ENCODE measurements at places on chromosomes 5 and 9.

DNA sequence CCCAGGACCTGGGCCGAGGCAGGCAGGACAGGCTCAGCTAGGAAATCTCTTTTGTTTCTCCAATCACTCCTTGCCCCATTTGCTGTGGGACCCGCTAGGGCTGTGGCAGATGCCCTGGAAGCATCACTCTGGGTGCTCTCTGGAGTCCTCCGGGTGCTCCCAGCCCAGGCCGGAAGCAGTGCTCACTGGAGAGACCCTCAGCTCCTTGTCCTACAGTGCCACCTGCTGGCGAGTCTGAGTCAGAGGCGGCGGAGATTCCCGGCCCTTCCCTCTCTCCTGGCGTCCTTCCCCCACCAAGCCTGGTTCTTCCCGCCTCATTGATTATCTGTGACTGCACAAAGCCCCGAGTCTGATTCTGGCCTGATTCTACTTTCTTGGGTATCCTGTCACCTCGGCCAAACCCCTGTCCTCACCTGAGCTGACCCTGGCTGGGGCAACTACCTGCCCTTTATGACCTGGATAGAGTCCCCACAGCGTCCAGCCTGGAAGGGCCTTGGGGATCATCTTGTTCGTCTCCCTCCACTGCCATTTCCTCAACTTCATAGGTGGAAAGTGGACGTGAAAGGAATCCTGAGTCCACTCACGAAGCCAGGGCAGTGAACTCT lies 7.3 kb upstream of the BARHL1 start:
- no peak overlapping the region for H3K27ac ChIP-seq
- no peaks in the 10 kb centered on the region for H3K4me1 ChIP-seq
- H3K4me3 ChIP-seq, result no peak overlapping the region
- H3K27me3 ChIP-seq, result peaks cover 61% of the 10 kb centered on the region
- DNase-seq, result peak; percentile 72

GRCh38 chr5:178462076-178462475 lies 128.1 kb downstream of the COL23A1 start:
- H3K36me3 ChIP-seq, result no peaks in the 10 kb centered on the region
- H3K27ac ChIP-seq, result no peak overlapping the region
- peaks cover 3% of the 10 kb centered on the region for H3K27me3 ChIP-seq
- H3K4me1 ChIP-seq, result no peaks in the 10 kb centered on the region

DNA sequence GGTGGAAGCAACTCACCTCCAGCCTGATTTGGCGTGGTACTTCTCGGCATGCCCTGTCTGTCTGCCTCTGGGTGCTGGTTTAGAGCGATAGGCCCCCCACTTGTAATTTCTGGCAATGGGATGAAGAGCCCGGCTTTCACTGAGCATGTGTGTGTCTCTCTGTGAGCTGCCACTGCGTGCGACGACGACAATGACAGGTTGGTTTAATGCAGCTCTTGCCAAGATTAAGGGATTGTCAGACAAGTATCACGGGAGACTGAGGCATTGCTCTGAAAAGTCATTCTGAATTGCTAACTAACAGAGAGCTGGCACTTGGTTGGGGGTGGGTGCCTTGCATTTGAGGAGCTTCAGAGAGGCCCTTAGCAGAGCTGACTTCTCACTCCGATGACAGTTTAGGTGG lies 348.8 kb upstream of the CLINT1 start:
- DNase-seq, result no peak
- H3K36me3 ChIP-seq, result no peaks in the 10 kb centered on the region
- no peak overlapping the region for H3K27ac ChIP-seq

DNA sequence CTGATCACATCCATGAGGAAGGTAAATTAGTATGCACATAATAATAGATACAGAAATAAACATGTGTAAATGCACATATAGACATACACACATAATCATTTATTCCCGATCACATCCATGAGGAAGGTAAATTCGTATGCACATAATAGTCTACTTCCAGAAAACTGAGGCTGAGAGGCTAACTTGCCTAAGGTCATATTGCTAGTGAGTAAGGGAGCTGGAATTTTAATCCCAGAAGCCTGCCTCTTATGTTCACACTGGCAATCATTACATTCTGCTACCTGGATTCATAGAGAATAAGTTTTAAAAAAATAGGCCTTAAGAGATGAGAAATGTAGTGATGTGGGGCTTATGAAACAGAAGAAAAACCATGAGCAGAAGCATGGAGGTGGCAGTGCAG lies 716.3 kb downstream of the BRINP1 start:
- H3K4me3 ChIP-seq, result no peak overlapping the region
- H3K27ac ChIP-seq, result no peak overlapping the region
- DNase-seq, result no peak
- H3K36me3 ChIP-seq, result no peaks in the 10 kb centered on the region

DNA sequence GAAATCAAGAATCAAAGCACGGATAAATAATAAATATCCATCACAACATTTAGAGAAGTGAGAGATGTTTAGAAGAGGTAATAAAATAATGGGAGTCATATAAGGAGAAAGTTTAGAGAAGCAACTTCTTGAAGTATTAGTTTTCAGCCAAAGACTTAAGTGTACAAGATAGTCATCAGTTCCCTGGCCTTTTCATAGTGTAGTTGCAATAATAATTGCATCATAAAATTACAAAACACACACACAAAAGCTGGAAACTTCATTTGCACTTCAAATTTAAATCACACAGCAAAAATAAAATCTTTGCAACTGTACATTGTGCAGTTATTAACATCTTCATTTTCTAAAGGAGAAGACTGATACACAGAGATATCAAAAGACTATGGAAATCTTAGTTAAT lies 319.1 kb upstream of the RGMB start:
- no peaks in the 10 kb centered on the region for H3K4me1 ChIP-seq
- no peaks in the 10 kb centered on the region for H3K36me3 ChIP-seq
- no peaks in the 10 kb centered on the region for H3K27me3 ChIP-seq
- DNase-seq, result no peak

GRCh38 chr9:34328987-34329832 lies at the start of the genes KIF24 and NUDT2:
KIF24 (minus strand) TSS chr9:34329268; CDS start chr9:34311346, 17,922 bp downstream.
NUDT2 (plus strand) TSS chr9:34329569; CDS start chr9:34339040, 9,471 bp downstream.
- DNase-seq, result peak; percentile 96
- H3K4me3 ChIP-seq, result peak within 1 kb of the TSS; percentile 94
- H3K27ac ChIP-seq, result peak within 1 kb of the TSS; percentile 96
- peaks cover 2% of the 10 kb centered on the region for H3K36me3 ChIP-seq
- peaks cover 41% of the 10 kb centered on the region for H3K4me1 ChIP-seq
- peaks cover 2% of the 10 kb centered on the region for H3K27me3 ChIP-seq

DNA sequence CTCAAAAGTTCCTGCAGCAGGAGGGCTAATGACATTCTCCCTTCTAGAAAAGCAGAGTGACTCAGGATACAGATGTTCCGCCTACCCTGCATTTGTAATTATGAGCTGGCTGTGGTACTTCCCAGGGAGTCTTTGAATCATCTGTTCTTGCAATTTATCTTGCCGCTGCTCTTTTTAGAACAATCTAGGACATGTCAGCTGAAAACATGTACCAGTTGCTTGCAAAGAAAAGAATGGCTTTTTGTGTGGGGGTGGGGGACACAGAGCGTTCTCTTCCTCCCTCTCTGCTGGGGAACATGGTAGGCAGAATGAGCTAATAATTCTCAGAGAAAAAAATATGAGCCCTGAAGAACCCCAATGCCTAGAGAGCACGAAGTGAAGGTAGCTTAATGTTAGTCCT lies 51.7 kb upstream of the TUT7 start:
- DNase-seq, result peak; percentile 11
- peaks cover 17% of the 10 kb centered on the region for H3K27me3 ChIP-seq
- H3K4me3 ChIP-seq, result peak overlapping the region; percentile 56

GRCh38 chr5:106680330-106680729 lies 990.4 kb downstream of the EFNA5 start:
- H3K4me3 ChIP-seq, result no peak overlapping the region
- no peaks in the 10 kb centered on the region for H3K4me1 ChIP-seq
- no peak overlapping the region for H3K27ac ChIP-seq
- DNase-seq, result no peak

DNA sequence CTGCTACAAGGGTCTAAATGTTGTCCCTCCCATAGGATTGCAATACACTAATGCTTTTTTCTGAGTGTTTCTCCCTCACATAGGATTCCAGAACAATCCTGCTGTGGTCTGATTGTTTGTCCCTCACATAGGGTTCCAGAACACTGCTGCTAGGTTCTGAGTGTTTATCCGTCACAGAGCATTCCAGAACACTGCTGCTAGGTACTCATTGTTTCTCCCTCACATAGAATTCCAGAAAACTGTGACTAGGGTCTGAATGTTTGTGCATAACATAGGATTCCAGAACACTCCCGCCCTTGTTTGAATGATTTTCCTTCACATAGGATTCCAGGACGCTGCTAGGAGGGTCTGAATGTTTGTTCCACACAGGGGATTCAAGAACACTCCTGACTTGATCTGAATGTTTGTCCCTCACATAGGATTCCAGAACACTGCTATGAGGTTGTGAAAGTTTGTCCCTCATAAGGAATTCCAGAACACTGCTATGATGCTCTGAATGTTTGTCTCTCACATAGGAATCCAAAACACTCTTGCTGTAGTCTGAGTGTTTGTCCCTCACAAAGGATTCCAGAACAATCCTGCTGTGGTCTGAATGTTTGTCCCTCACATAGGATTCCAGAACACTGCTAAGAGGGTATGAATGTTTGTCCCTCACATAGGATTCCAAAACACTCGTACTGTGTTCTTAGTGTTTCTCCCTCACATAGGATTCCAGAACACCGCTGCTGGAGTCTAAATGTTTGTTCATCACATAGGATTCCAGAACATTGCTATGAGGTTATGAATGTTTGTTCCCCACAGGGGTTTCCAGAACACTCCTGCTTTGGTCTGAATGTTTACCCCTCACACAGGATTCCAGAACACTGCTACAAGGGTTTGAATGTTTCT lies 213.5 kb downstream of the FOXD4L6 start:
- peaks cover 18% of the 10 kb centered on the region for H3K36me3 ChIP-seq
- H3K4me1 ChIP-seq, result no peaks in the 10 kb centered on the region
- no peak overlapping the region for H3K27ac ChIP-seq
- no peaks in the 10 kb centered on the region for H3K27me3 ChIP-seq
- H3K4me3 ChIP-seq, result no peak overlapping the region
- DNase-seq, result no peak

GRCh38 chr5:32942225-32942989 lies 231.3 kb downstream of the NPR3 start:
- no peak for DNase-seq
- H3K4me3 ChIP-seq, result no peak overlapping the region
- no peaks in the 10 kb centered on the region for H3K4me1 ChIP-seq

GRCh38 chr5:177357459-177358351 lies at the start of gene RGS14:
RGS14 (plus strand) TSS chr5:177357924; CDS start chr5:177358025, 101 bp downstream.
- peak; percentile 63 for DNase-seq
- peaks cover 75% of the 10 kb centered on the region for H3K4me1 ChIP-seq

DNA sequence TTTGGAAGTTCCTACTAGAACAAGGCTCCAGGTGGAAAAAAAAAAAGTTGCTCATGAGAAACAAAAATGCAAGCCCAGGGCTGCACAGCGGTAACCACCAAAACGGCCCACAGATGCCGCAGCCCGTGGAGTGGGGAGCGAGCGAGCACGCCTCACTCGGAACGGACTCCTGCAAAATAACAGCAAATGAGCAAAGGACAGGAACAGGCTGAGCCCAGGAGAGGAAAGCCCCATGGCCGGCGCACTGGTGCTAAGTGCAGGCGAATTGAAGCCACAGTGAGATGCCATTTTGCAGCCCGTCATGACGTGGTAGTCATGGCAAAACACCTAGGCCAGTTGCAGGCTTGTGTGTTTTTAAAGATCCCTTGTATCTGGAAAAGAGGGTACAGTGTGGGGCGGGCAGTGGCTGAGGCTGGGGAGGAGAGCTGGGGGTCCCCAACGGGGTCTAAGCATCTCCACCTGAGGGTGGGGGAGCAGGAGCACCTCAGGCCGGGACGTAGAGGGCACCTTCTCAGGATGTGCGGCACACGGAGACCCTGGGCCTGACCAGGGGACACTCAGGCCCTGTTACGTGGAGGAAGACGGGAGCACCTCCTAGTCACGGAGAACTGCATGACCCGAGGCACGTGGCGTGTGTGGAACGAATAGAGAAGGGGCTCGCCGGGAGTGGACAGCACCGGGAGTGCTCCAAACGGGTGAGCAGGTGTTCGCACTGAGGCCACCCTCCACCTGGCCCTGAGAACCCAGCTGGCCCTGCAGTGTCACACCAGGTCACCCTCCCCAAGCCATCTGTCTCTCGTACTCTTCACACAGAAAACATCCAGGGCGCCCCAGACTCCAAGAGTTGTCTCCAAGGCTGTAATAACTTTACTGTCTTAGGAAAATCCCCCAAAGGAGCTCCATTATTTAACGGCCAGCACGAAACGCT lies 10.7 kb downstream of the GRM6 start:
- peaks cover 2% of the 10 kb centered on the region for H3K36me3 ChIP-seq
- no peaks in the 10 kb centered on the region for H3K27me3 ChIP-seq
- H3K4me1 ChIP-seq, result no peaks in the 10 kb centered on the region
- no peak overlapping the region for H3K27ac ChIP-seq
- no peak overlapping the region for H3K4me3 ChIP-seq

DNA sequence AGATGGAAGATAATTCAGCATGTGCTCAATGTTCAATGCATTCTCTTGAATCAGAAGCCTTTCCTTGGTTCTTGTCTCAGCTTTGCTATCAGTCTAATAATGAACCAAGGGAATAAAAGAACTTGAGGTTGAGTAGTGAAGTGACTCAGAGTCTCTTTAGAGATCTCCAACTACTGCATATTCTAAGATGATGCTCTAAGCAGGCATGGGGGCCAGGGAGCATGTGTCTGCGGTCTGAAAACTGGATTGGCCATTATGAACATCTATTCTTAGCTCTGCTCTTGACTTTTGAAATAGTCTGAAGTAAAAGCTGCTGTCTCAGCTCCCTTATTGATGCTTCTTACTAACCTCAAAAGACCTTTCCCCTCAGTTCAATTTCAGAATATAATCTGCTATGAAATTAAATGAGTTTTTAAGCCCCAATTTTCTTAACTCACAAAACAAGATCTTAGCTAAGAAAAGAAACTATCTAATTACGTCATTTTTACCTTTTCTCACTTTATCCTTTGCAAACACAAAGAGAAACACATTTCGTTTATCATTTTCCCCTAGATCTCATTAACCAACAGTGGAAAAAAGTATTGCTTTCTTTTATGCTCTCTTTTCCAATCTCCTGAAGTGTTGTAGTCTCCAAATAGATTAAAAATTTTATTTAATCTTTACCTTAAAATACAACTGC lies 44.8 kb downstream of the PLCXD3 start:
- H3K36me3 ChIP-seq, result no peaks in the 10 kb centered on the region
- no peak for DNase-seq
- no peak overlapping the region for H3K27ac ChIP-seq
- H3K27me3 ChIP-seq, result no peaks in the 10 kb centered on the region
- H3K4me1 ChIP-seq, result no peaks in the 10 kb centered on the region

DNA sequence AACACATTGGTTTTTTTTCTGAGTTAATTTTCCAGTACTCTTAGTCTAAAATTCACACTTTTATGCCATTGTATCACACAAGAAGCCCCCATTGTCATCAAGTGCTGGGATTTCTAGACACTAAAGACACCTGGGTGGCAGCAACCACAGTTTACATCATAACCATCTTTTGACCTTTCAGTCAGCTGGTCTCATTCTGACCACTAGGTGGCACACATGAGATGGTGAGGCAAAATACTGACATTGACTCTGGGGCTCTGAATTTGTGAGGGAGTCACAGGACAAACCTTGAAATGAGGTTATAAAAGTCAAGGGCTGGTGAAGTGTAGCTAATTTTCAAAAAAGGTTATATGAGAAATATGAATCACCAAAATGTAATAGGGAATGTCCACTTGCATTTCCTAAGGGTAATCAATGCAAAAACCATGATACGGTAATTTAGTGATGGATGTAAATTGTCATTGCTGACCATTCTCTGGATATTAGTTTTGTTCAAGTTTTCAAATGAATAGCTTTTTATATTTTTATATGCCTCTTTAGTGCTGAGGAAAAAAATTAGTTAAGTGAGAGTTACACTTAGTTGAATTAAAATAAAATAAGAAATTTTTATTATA lies 229.4 kb downstream of the DMAC1 start:
- no peaks in the 10 kb centered on the region for H3K36me3 ChIP-seq
- H3K4me3 ChIP-seq, result no peak overlapping the region
- H3K27me3 ChIP-seq, result no peaks in the 10 kb centered on the region
- H3K4me1 ChIP-seq, result no peaks in the 10 kb centered on the region
- DNase-seq, result peak; percentile 65
- no peak overlapping the region for H3K27ac ChIP-seq
